ENCODE measurements at places on chromosomes 12 and 14.

- DNase-seq: no peak
Observed at GRCh38 chr12:106594447-106594846, 11.6 kb downstream of the RFX4 start.

- DNase-seq: no peak
Observed at GRCh38 chr14:103731916-103732867, 16.6 kb downstream of the ZFYVE21 start.

DNA sequence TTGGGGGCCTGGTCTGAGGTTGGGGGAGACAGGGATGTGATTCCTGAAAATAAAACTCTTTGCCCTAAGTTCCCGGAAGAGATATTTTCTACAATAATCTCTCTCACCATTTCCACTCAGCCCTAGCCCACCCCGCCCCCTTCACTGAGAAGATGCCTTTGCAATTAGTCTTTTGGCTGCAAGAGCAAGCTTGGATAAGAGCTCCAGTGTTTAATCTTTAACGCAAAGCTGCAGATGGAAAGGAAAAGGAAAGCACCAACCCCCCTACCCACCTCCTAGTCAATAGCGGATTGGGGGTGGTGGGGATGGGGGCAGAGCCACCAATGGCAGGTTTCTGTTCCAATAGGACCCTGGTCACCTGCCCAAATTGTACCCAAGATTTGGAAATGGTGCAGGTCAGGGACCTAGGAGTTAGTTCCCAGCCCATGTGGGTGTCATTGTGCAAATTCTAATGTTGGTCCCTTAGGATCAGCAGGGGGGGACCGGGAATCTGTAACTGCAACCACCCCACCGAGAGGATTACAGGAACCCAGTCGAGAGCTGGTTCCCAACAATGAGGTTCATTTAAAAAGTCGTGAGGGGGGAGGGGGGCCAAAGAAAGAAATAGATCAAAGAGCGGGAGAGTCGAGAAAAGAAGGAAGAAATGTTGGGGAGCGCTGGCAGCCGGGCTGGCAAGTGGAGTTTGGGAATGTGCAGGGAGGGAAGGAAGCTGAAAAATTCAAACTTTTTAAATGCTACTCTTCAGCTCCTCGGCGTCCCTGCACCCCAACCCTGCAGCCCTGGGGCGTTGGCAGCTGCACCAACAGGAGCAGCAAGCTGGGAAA, 1.6 kb downstream of the ZFP36L1 start:
- DNase-seq: peak; percentile 46

GRCh38 chr12:47417121-47417520, 288.7 kb downstream of the RPAP3 start:
- no peak for DNase-seq

DNA sequence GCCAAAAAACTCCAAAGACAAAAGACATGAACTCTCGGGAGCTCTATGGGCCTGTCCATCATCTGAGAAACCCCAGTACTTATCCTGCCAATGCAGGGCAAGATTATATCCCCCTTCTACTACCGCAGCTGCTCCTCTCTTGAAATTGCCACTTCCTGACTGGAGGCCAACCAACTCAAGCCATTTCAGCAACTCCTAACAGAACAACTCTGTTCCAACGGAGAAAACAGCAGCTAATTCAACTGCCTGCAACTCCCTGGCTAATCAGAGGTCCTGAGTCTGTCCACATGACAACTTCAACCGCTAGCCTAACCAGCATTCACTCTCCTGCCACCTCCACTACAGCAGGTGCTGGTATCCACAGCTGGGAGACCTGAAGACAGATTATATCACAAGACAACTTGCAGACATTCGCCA, 24.1 kb downstream of the CEP83 start:
- DNase-seq: no peak

GRCh38 chr12:116199160-116199706, 78.3 kb downstream of the MED13L start:
- no peak for DNase-seq

GRCh38 chr14:79248771-79249170, 962.5 kb downstream of the DIO2 start:
- DNase-seq: no peak

DNA sequence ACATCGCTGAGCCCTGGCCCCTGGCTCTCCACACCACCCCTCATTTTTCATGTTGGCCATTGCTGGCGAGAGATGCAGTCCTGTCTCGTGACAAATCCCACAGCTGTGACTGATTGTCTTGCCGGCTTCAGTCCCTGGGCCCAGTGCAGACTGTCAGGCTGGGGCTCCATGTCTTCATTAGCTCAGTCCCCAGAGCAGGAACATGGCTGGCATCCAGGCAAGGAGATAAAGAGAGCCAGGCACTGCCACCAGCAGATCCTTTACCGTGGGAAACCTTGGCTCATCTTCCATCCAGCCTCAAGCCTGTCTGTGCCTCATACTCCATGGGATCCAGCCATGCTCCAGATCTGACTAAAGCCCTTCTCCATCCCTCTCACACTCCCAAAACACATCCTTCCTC, 284.7 kb upstream of the FKBP4 start:
- DNase-seq: no peak

DNA sequence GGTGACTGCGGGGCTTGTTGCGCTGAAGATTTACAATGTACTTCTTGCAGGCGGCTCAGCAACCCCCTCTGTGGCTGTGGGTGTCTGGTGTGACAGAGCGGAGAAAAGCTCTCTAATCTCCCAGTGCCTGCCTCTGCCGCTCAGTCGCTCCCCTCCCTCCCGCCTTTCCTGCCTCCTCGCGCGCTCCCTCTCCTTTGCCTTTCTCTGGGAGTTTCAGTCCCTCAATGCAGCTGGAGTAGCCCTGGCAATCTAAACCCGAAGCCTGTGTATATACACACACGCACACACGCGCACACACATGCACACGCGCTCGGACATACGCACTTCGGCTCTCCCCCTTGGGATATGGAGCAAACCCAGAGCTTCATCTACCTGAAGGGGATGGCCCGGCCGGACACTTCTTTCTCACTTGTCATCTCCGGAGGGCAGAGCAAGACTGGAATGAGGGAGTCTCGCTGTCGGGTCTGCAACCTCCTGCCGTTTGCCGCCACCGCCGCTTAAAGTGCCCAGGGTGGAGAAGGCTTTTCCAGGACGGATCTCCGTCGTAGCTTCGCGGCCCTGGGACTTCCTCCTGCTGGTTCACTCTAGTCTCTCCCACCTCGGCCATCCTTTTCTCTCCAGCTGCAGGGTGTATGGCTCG, 599 bp upstream of the TRHDE start:
- peak; percentile 3 for DNase-seq

GRCh38 chr12:93702707-93703315, 25.6 kb downstream of the CRADD start:
- DNase-seq: no peak

DNA sequence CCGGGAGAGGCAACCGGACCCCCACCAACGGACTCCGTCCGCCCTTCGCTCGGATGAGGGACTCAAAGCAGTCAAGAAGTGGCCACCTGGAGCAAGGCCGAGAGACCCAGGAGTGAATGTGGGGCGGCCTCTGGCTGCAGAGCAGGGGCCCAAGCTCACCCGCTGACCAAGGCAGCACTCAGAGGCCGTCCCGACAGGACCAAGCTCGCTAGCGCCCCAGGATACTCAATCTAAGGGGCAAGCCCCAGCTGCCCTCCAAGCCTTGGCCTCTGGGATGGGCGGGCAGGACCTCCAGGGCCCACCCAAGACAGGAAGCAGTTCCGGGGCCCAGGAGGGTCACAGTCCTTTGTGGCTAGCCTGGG, 936 bp downstream of the AKT1 start:
- DNase-seq: peak; percentile 14

GRCh38 chr14:53847881-53848280, 108.7 kb downstream of the BMP4 start:
- DNase-seq: no peak

DNA sequence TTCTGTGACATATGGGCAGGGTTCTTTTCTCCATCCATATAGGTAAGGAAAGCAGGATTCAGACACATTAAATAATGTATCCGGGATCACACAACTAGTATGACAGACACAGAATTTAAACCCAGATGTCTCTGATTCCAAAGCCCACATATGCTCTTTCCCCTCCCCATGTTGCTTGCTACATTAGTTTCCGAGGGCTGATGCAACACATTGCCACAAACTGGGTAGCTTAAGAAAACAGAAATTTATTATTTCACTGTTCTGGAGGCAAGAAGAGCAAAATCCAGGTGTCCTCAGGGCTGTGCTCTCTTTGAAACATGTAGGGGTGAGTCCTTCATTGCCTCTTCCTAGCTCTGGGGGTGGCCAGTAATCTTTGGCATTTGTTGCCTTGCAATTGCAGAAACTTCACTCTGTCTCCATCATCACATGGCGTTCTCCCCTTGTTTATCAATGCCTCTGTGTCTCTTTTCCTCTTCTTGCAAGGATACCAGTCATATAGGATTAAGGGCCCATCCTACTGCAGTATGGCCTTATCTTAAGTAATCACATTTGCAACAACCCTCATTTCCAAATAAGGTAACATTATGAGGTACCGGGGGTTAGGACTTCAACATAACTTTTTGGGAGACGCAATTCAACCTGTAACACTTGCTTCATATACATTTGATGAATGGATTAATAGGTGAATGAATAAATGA, 83.0 kb upstream of the CCND2 start:
- no peak for DNase-seq

DNA sequence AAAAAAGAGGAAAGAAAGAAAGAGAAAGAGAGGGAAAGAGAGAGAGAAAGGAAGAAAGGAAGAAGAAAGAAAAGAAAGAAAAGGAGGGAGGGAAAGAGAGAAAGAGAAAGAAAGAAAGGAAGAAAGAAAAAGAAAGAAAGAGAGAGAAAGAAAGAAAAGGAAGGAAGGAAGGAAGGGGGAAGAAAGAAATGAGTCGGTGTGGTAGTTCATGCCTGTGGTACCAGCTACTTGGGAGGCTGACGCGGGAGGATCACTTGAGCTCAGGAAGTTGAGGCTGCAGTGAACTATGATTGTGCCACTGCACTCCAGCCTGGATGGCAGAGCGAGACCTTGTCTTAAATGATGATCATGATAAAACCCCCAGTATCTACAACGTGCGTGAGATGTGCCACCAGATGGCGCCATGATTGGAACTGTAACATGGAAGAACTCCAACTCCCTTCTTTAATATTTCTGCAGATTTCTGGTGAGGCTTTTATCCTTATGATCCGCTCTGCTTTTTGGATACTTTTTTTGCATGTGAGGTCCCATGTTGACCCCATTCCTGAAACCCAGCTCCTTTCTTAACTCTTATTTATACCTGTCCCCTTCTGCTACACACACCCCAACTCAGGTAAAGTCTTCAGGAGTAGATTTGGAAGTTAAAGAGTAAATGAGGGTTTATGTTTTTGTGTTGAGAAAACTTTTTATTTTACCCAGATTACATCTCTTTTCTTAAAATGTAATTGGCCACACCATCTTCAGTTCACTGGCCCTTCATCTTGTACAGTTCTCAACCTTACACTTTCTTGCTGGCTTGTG, 25.6 kb downstream of the RNASE10 start:
- DNase-seq: peak; percentile 76

DNA sequence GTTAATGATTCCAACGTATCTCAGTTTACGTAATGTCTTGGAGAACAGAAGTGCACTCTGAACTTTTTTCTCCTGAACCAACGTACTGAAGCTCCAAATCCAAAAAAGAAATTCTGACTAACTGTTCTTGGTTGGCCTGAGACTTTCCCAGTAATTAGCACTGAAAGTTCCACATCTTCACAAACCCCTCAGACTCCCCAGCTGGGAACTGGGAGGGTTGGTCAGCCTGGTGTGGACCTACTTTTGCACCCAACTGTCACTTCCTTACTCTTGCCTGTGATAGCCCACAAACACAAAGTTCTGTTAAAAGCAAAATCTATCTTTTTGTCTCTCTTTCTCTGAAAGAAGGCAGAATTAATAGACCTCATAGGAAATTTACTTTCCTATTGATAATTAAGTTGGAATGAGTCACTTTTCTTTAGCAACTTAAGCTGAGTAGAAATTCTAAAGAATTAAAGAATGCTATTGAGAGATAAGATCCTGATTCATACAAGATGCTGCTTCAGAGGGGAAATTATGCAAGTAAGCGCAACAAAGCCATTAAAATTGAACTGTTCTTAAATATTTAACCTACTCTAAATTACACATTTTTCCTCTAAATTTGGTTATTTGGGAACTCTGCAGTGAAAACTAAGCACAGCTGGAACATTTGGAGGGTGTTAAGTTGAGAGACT, 155.0 kb downstream of the EPS8 start:
- no peak for DNase-seq

- no peak for DNase-seq
Observed at GRCh38 chr12:115611477-115611876, 666.0 kb downstream of the MED13L start.

GRCh38 chr12:132583411-132583710, 27.0 kb downstream of the LRCOL1 start:
- no peak for DNase-seq

DNA sequence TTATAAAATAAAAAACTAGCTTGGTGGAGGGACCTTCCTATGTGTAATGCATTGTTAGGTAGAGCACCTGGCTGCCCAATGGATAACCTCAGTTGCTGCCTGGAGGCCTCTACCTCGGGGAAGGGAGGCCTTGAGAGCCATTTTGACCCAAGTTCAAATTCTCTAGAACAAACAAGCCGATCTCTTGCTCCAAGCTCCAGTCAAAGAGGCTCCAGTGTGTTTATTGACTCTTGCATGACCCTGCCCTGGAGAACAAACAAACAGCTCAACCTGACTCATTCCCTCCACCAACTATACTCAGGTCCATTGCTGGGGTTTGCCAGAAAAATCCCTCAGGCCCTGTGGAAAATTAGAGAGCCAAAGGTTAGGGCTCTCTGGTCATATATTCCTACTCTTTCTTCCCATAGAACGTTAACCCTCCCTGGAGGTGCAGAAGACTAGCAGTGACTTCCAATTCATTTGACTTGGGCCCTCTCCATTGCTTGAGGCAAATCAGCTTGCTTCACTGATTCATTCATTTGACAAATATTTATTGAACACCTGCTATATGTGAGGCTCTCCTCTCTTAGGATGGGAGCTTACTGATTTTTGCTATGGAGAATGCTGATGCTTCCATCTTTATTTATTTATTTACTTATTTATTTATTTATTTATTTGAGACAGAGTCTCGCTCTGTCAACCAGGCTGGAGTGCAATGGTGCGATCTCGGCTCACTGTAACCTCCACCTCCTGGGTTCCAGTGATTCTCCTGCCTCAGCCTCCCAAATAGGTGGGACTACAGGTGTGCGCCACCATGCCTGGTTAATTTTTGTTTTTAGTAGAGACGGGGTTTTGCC, 73.7 kb upstream of the CISTR start:
- no peak for DNase-seq

DNA sequence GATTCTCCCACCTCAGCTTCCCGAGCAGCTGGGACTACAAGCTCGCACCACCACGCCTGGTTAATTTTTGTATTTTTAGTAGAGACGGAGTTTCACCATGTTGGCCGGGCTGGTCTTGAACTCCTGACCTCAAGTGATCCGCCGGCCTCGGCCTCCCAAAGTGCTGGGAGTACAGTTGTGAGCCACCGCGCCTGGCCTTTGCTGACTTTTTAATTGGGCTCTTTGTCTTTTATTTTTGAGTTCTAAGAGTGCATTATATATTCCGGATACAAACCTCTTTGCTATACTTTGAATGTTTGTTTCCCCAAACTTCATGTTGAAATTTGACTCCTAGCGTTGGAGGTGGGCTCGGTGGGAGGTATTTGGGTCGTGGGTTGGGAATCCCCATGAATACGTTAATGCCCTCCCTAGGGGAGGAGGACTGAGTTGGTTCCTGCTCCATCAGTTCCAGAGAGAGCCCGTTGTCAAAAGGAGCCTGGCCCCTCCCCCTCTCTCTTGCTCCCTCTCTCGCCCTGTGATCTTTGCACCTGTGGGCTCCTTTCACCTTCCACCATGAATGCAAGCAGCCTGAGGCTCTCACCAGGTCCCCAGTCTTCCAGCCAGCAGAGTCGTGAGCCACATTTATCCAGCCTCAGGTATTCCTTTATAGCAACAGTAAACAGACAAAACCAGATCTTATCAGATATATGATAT, 103.2 kb upstream of the EVL start:
- DNase-seq: no peak

- DNase-seq: no peak
Observed at GRCh38 chr14:88933191-88933590, 108.7 kb downstream of the TTC8 start.
